Activated T-cell treated with anti-CD3 and anti-CD28 coated beads for 4 hours (primary cell): ENCODE measurements at places on chromosomes 4 and X.

- no peak for DNase-seq
These were observed 5.9 kb downstream of the HGFAC start for GRCh38 chr4:3447431-3448395.

GRCh38 chrX:39019056-39019455 is 217.8 kb downstream of the MID1IP1 start:
- no peak for DNase-seq

DNA sequence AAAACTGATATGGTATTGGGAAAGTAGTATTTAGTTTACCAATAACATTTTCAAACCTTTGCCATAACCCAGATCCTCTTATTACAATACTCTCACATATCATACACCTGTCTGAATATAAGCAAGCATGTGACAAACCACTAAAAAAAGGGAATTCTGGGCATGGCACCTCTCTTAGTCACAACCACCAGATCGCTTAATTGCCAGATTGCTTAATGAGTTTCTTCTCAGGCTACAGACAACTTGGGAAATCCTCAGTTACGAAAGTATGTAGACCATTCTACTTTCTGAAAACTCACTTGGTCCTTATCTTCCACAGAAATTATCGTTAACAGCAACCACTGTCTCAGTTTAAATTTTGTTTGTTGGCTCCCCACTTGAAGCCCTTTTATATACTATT is 2.1 kb downstream of the NAF1 start:
- DNase-seq: no peak

DNA sequence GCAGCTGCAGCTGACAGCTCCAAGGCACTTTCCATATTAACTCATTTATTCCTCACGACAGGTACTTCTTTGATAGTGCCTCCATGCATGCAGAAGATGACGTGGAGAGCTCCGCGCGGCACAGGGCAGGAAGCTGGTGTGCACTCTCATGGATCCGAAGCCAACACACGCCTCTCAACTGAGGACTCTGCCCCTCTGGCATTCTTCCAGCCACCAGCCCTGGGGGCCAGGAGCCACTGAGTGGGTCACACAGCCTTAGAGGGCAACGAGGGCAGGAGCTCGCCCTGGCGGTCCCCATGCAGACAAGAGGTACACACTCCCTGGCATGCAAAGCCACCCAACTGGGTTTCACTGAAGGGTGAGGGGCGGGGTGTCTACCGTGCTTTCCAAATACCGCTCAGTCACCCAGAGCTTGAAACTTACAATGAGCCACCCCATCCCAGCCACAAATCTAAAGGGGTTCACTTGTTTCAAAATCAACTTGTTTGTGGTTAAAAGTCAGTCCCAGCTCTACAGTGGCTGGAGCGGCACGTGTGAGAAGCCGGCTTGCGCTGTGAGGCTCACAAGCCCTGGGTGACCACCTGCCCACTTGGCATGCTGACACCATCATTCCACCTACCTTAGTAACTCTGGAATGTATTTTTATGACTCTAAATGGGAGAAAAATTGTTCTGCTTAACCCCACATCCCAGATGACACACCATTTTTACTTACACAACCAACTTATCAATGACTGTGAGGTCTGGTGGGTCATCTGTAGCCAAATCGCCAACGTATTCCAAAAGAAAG is 16.2 kb downstream of the NOP14 start:
- no peak for DNase-seq

DNA sequence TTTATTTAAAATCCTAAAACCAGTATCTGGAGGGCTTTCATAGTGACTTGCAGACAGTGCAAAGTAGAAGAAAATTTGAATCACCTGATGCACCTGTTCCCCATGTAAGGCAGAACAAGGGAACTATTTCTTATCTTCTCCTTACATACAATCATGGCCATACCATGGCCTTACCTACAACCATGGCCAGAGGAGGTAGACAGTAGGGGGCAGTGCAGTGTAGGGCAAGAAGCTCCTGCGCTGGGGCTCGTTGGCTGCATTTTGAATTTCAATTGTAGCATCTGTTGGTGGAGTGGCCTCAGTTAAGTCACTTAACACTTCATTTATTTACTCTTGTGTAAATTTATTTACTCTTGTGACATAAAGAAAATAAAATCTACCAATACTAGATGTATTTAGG is 33.0 kb downstream of the GALNTL6 start:
- DNase-seq: no peak

GRCh38 chr4:174005422-174005821 is 278.0 kb downstream of the FBXO8 start:
- no peak for DNase-seq

DNA sequence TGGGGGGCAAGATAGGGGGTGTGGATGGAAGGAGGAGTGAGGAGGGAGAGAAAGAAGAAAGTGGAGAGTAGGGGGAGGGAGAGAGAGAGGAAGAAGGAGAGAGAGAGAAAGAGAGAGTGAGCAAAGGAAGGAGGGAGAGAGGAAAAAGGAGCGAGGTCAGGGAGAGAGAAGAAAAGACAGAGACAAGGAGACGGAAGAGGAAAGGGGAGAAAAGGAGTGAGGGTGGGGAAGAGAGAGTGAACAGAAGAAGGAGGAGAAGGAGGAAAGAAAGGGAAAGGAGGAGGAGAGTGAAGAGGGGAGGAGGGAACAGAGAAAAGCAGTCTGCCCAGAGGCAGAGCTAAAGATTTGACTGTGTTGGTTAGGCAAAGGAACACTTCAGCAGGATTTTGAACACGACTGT is 181.6 kb downstream of the MID1IP1 start:
- no peak for DNase-seq

DNA sequence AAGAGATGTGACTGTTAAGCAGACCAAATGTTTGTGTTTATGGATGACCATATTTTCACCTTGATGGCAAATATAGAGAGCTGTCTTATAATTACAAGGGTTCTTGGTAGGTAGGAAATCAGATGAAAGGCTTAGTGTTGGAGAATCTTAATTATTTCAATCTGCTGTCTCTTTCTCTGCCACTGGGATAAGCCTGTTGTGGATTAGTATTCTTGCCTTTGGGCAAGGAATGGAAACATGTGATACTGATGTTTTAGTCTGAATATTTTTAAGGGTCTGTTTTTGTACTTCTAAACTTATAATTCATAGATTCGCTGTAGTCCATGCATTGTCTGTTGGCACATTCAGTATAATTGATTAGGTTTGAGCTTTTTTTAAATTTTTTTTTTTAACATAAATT is 23.7 kb upstream of the NUDT6 start:
- DNase-seq: no peak

GRCh38 chr4:129346036-129346435 is 250.1 kb downstream of the C4orf33 start:
- DNase-seq: no peak

GRCh38 chr4:110676241-110676640 is 53.4 kb upstream of the PITX2 start:
- DNase-seq: no peak

GRCh38 chr4:128916832-128917231 is 107.3 kb downstream of the JADE1 start:
- DNase-seq: no peak

GRCh38 chrX:106976416-106976815 is 23.6 kb downstream of the MORC4 start:
- DNase-seq: no peak

DNA sequence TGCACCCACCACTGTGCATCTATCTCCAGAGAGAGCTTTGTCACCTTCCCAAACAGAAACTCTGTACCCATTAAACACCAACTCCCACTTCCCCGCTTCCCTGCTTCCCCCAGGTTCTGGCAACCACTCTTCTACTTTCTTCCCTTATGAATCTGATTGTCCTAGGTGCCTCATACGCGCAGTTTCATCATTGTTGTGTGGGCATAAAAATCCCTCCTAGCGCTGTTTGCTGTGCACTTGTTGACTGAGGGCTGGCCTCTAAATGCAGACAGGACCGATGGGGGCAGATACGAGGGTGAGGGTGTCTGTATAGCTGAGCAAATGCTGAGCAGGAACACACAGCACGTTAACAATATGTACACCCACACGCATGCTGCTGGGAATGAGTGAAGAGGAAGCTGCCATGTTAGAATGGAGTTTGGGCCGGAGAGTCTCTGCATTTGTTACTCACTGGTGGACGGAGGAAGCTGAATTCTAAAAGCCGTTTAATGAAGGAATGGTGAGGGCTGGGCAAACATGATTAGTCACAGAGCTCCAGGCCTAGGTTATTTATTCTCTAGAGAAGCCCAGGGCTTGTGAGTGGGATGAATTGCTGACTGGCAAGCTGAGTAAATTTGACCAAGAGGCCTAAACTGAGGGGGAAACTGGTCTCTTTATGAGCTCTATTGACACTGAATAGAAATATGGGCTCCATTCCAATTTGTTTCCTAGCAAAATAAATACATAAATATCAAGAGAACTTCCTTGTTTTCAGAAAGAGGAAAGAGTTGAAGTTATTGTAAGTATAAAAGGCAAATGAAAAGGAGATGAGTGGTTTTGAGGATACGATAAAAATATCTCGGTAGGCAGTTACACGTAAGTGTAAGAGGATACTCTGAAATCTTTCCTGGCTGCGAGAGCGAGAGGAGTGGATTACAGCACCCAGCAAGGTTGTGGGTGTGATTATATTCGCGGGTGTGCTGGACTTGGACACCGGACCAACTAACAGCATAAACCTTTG is 95.9 kb upstream of the RPS6KA3 start:
- DNase-seq: no peak

- no peak for DNase-seq
These were observed 122.1 kb downstream of the TBL1X start for GRCh38 chrX:9586992-9587392.

DNA sequence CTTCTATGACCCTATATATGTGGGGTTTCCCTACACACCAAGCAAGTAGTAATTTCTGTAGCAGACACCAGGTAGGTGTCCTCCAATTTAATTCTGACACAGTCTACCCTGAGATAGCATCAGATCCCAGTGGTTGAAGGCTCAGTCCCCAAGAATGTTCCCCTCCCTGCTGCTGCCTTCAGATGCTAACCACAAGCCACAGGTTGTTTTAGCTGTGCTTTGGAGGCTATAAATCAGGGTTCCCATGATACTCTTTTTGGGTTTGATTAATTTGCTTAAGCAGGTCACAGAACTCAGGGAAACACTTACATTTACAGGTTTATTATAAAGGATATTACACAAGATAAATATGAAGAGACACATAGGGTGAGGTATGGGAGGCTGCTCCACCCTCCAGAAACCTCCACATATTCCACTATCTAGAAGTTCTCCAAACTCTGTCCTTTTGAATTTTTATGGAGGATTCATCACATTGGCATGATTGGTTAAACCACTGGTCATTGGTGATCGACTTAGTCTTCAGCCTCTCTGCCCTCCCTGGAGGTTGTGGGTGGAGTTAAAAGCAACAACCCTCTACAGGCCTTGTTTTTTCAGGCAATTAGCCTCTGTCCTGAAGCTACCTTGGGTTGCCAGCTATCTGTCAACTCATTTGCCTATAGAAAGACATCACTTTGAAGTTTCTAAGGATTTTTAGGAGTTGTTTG is 50.8 kb downstream of the GRIA2 start:
- DNase-seq: no peak

DNA sequence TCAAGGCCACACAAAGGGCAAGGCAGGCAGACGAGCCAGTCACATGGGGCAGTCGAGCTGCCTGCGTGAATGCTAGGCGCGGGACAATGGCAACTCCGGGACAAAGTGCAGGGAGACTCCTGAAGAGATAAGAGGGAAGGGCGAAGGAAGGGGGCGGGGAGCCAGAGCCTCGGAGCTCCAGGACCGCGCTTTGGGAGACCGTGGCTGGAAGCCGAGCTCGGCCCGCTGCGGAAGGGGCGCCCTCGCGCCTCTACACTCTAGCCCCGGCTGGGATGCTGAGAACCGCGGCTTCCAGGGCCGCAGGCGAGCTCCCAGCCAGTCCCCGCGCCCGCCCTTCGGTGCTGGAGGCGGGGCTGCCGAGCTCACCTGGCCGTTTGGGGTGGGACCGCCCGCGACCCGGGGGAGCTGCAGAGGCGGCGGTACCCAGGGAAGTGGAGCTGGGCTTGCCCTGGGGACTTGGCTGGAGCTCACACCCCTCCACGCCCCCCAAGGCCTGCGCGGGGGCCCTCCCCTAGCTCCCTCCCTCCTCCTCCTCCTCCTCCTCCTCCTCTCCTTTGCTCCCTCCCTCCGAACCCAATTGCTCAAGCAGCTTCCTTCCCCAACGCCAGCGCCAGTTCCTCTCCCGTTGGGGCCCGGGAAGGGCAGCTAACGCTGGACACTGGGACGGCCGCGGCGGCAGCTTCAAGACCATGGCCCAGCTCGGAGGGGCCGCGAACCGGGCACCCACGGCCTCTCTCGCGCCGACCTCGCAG is at the start of gene SOWAHD:
Gene SOWAHD (plus strand): TSS at position 610 of the 752 bp plus-strand sequence. CDS start 80 bp downstream, at position 690.
- peak; percentile 7 for DNase-seq

DNA sequence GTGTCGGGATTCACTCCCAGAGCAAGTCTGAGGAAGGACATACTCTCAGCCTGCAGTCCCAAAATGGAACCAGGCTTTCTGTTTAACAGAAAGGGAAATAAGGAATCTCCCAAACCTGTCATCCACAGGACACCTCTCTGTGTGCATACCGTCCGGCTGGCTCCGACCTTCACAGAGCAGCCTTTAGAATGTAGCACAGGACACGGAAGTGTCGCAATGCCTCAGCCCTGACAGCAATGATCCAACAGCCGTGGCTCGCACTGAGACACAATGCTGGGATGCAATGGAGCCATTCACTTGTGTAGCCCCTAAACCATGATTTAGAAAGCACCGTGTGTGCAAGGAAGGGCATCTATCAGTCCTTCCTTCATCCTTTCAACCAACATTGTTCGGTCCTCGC is 15.5 kb upstream of the HELT start:
- no peak for DNase-seq

DNA sequence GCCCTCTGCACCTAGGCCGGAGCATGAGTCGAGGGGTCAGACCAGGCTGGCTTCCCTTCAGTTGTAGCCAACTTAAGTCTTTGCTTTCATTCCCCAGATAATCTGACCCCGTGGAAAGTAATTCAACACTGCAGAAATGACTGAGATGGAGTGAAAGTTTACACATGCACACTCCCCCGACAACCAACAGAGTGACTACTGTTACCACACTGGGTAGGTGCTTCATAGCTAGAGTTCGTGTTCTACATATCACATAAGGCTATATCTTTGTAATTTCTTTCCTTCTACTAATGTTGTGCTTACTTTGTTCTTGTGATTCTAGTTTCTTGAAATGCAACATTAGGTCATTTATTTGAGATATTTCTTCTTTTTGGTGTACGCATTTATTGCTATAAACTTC is 7.2 kb upstream of the CTAG2 start:
- DNase-seq: no peak

DNA sequence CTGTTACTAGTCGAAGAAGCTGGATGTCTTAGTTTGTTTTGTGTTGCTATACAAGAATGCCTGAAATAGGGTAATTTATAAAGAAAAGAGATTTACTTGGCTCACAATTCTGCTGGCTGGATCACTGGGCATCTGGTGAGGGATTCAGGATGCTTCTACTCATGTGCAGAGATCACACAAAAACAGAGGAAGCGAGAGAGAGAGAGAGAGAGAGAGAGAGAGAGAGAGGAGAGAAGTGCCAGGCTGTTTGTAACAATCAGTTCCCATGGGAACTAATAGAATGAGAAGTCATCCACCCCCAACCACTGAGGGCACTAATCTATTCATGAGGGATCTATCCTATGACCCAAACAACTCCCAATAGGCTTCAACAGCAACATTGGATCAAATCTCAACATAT is 66.2 kb upstream of the FAM9A start:
- DNase-seq: no peak

GRCh38 chrX:100407147-100407783 is 2.8 kb downstream of the PCDH19 start:
- no peak for DNase-seq
